Stimulated activated CD4-positive, alpha-beta T cell treated with anti-CD3 and anti-CD28 coated beads, Interleukin-15, amount 100 ng/mL, for 24 hours (primary cell): ENCODE measurements at places on chromosomes 1 and 21.

GRCh38 chr1:28526886-28527285, 21.0 kb downstream of the RCC1 start:
- DNase-seq: no peak

DNA sequence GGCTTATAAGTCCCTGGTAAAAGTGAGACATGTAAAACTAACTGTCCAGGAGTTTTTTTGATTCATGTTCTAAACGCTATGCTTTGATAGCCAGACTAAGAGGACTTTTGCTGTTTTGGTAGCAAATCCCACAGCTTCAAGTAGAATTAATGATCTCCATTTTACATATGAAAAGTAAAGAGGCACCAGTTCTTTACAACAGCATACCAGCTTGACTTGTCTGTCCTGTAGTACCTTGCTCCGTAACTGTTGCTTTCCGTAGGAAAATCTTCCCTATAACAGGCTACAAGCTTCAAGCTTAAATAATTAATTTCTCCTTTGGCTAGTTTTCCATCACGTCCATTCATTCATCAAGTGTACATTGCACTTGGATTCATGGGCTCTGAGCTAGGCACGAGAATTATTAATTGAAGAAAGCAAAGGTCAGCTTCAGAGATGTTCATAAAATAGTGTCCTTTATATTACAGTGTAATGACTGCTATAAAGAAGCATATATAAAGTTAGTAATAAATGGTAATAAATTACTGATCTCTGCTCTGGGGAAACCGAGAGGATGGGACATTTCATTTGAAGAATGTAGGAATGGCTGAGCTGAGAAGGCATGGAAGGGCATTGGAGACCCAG, 29.2 kb downstream of the B3GALT5 start:
- no peak for DNase-seq

DNA sequence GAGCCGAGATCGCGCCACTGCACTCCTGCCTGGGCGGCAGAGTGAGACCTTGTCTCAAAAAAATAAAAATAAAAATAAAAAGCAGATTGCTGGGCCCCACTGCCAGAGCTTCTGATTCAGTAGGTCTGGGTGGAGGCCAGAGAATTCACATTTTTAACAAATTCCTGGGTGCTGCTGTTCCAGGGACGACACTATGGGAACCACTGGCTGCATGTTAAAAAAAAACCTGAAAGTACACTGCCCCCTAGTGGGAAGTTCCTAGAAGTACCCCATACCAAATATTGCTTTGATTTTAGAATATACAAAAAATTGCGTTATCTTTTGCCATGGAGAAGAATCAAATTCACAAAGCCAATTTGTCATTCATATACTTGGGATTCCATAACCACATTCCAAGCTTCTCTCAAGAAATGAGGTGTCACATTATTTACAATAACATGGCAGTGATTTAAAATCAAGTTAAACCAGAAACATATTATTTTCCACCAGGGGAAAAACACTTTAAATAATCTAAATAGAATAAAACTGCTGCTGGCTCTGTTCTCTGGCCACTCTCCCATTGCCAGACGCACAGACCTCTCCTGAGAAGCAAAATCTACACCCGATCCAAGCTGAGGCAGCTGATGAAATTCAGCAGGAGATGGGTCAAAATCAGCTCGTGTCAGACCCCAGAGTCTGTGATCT, 27.4 kb downstream of the SYF2 start:
- DNase-seq: peak; percentile 6

DNA sequence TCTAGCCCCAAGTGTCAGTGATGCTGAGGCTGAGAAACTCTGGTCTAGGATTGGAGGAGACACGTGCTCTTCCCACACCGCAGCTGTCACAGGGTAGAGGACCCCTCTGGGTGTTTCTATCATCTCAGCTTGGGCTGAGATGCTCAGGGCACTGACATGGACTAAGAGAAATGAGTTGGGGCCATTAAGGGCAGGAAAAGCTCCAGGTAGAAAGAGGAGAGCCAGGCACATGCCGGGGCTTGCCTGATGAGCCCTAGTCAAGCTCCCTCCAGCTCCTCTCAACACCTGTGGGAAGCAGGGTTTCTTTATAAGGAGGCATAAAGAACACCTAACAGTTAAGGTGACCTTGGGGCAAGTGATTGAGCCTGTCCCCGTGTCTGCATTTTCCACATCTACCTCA, 17.3 kb downstream of the ABCA4 start:
- DNase-seq: no peak

DNA sequence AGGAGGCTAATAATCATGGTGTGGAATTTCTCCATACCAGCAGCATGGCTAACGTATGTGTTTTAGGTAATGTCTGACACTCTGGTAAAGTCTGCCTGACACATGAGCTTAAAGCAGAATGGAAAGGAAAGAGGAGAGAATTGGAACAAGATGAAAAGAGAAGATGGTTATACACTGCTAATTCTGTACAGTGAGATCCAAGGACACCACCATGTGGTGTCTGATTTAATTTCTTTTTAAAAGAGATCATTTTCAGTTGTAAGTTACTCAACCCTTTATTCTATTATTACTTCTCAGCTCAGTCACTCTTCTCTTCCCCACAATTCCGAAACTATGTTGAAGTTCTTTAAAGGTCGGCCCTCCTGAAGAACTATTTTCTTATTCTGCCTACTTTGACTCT, 15.6 kb downstream of the PRKAB2 start:
- no peak for DNase-seq

DNA sequence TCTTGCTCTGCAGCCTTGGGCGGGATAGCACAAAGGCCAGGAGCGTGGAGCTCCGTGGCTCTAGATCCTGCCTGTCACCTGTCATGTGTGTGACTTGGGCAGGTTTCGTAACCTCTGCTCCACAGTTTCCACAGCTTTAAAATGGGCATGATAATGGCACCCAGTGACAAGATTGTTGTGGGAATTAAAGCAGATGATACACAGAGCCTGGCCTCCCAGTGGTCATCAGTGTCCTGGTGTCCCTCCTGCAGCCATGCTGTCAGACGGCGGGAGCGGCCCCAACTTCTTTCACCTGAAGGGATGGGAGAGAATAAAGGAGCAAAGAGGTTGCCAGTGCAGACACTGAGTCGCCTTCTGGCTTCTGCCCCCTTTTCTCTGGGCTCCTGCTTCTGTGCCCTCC, 61.5 kb downstream of the SLC37A1 start:
- no peak for DNase-seq

DNA sequence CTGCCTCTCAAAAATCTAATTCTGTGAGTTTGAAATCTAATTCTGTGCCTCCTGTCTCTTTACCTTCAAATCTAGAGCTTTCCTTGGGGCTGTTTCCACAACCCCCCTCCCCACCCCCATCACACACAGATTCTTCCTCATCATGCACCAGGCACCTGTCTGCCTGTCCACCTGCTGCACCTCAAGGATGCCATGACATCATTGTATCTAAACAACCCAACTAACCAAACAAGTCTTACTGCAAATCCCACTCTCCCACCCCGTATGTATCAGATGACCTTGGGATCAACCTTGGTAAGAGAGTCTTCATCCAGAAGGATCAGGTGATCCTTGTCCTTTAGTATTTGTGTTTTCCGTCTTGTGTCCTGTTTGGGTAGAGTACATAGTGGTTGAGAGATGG, 102.7 kb upstream of the SIM2 start:
- no peak for DNase-seq

DNA sequence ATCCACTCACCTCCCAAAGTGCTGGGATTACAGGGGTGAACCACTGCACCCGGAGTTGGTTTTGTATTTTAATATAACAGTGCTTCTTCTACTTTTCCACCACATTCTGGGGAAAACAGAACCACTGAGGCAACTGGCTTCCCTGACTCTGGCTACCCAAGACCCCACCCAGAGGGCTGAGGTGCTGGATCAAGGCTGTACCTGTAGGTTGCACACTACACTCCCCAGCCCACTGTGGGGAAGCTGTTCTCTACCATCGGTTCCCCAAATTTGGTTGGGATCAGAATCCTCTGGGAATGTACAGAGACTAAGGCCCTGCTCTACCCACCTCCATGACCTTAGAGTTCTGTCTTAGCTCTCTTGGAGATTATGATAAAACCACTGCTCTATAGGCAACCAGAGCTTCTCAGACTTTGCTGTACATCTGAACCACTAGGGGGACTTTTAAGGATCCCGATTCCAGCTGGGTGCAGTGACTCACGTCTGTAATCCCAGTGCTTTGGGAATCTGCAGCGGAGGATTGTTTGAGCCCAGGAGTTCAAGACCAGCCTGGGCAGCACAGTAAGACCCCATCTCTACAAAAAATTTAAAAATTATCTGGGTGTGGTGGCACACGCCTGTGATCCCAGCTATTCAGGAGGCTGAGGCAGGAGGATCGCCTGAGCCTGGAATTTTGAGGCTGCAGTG, 51.6 kb downstream of the GNG4 start:
- DNase-seq: no peak

GRCh38 chr1:32907435-32907834, 6.2 kb upstream of the TMEM54 start:
- no peak for DNase-seq

- DNase-seq: no peak
Measured at GRCh38 chr1:2237773-2238172, 9.7 kb downstream of the SKI start.

DNA sequence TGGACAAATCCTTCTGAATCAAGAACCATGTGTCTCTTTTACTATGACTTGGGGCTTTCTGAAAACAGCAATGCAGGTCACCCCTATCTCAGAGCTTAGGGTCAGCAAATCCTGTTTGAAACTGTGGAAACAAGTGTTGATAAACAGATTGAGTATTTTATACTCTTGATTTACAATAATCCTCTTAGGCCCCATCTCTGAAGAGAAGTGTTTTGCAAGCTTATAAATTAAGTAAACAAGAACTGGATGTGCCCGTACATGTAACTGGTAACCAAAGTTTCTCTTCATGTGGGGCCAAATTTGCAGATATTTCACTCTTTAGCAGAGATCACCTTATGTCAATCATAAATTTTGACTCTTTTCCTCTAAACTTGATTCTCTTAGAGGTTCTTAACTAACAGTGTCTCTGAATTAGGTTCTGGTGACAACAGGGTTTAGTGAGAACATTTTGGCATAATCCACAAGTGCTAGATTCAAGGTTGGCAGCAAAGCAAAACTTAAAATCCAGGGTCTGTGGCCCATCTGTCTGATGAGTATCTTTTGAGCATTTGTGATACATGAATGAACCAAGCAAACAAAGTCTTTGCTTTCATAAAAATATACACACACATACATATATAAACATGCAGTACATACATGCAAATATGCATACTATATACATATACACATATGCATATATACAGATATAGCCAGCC, 183.0 kb upstream of the HOOK1 start:
- DNase-seq: no peak

DNA sequence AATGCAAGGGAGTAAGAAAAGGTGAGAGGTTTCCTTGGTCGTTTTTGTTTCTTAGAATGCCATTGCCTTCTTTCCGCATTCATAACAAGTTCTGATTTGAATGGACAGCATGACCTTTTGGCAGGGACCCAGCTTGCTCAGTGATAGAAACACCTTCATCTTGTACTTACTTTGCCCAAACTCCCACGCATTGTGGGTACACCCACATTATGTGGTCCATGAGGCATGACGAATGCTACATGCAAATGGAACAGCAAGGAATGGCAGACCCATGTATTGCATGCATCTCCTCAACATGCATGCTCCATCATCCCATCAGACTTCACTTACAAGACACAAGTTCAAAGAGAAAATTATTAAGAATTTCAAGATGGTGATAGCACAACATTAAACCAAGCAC, 102.8 kb downstream of the CDC7 start:
- peak; percentile 62 for DNase-seq

- peak; percentile 19 for DNase-seq
Measured at GRCh38 chr1:119582801-119583200, 65.3 kb downstream of the ZNF697 start.

- no peak for DNase-seq
Measured at GRCh38 chr1:84940481-84940880, 47.5 kb upstream of the LPAR3 start.

- no peak for DNase-seq
Measured at GRCh38 chr21:41589620-41590175, 81.7 kb upstream of the TMPRSS2 start.

DNA sequence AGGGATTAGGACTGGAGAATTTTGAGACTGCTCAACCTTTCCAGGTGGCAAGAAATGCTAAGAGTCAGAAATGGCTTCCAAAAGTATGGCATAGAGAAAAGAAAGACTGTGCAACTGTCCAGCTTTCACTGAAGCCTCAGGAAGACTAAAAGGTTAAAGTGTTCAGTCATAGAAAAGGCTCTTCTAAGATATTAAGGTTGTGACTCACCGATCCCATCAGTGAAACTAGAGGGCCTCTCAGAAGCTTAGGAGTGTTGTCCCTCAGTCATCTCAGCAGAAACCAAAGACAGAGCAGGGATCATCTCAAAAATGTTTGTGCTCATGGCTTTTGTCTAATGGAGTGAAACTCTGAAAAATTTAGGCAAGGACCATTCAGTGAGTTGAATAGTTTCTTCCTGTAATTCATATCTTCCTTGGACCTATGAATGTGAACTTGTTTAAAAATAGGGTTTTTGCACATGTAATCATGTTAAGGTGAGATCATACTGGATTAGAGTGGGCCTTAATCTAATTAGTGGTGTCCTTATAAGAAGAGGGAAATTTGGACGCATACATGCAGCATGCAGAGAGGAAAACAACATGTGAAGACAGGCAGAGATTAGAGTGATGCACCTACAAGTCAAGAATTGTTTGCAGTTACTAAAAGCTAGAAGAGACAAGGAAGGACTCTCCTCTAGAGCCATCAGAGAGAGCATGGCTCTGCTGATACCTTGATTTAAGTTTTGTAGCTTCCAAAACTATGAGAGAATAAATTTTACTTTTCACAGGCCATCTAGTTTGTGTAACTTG, 71.3 kb downstream of the RPE65 start:
- DNase-seq: no peak

- no peak for DNase-seq
Measured at GRCh38 chr1:108512239-108513043, 47.5 kb upstream of the EEIG2 start.

DNA sequence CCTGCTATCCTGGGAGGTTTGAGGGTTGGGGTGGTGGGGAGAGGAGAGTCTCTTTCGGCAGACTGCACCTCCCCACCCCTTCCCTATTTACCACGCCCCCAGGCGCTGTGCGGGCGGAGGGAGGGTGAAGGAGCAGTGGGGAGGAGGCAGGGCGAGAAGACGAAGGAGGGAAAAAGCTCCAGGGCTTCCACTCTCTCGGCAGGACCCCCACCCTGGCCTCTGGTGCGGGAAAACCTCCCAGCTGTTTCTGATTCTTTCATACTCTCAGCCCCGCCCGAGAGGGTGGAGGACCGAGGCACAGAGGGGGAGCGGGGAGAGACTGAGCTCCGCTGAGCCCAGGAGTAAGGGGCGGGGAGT, 866 bp upstream of the WNT2B start:
- DNase-seq: peak; percentile 41

GRCh38 chr1:229437443-229437842, 3.5 kb upstream of the ACTA1 start:
- no peak for DNase-seq

GRCh38 chr1:214500340-214501055, 50.9 kb downstream of the PTPN14 start:
- no peak for DNase-seq
